KBM-7 (cell line): ENCODE measurements at places on chromosomes 13 and 19.

GRCh38 chr13:85659493-85659892 lies 139.7 kb downstream of the SLITRK6 start:
- DNase-seq: no peak

GRCh38 chr13:37457612-37458011 lies 141.0 kb downstream of the POSTN start:
- DNase-seq: no peak

DNA sequence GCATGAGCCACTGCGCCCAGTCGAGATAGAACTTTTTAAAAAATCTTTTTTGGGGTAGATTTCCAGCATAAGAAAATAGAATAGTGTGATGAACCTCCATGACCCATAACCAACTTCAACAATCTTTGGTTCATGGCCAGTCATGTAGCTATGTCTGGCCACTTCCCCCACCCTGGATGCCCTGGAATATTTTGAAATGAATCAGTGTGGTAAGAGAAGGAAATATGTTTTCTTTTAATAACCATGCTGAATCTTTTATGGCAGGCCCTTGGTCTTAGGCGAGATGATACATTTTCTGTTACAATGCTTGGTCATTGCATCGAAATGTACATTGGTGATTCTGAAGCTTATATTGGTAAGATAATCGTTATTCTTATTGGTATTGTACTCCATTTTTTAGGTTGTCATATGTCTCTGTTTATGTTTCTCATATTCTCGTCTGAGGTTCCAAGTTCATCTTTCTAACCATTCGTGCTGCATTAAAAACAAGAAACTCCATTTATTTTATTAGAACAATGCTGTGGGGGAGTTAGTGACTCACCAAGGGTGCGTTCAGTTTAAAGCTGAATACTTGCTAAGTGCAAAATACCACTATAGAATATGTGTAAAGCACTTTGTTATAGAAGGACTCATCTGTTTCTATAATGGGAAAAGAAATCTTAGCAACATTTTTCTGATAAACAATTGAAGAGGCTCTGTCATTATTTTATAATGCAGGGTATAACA lies 16.4 kb upstream of the UPF3A start:
- no peak for DNase-seq

- DNase-seq: no peak
Measured at GRCh38 chr13:61214551-61214950, 201.1 kb downstream of the PCDH20 start.

GRCh38 chr13:72677431-72677830 lies 50.0 kb downstream of the MZT1 start:
- no peak for DNase-seq

- no peak for DNase-seq
Measured at GRCh38 chr13:73450583-73450982, 391.8 kb downstream of the KLF5 start.

DNA sequence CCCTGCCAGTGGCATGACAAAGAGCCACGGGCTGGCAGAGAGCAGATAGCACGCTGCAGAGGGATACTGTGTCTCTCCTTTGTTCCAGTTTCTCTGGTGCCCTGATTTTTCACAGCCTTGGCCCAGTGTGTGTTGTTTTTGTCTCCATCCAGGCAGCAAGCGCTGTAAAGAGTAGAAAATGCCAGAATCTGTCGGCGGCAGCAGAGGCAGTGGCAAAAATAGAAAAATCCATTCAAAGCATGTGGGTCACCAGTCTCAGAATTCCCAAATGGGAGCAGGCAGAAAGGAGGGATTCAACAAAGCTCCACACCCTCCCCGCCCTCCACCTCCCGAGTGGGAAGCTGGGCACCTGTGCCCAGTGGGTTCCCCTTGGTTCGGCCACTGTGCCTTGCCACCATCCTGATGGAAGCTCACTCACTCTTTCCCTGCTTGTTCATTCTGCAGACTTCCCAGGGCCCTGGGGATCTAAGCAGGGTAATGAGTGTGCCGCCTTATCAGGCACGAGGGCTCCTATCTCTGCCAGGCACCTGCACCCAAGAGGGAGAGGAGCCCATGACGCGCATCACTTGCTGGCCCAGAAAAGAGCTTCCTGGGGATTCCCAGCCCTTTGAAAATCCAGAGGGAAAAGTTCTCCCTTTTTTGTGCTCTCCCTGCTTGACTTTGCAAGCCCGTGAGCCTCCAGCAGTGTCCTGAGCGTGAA lies 416.9 kb downstream of the IRS2 start:
- no peak for DNase-seq

GRCh38 chr19:17219286-17219685 lies 4.1 kb downstream of the USE1 start:
- no peak for DNase-seq

DNA sequence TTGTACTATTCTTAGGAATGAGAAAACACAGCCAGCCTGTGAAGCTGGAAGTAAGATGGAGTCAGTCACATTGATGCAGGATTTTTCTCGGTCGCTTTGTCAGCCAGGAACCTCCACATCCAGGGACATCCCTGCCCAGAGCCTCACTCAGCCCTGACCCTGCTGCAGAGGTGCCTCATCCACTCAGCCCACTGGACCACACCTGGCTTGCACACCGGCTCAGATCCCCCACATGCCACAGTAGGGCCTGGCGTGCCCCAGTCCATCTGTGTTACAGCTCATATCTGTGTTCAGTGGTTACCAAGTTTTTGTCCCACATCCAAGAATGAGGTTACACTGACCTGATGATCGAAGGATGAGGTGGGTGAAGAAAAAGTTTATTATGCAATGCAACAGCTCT lies 1315.4 kb downstream of the SLITRK1 start:
- DNase-seq: no peak

DNA sequence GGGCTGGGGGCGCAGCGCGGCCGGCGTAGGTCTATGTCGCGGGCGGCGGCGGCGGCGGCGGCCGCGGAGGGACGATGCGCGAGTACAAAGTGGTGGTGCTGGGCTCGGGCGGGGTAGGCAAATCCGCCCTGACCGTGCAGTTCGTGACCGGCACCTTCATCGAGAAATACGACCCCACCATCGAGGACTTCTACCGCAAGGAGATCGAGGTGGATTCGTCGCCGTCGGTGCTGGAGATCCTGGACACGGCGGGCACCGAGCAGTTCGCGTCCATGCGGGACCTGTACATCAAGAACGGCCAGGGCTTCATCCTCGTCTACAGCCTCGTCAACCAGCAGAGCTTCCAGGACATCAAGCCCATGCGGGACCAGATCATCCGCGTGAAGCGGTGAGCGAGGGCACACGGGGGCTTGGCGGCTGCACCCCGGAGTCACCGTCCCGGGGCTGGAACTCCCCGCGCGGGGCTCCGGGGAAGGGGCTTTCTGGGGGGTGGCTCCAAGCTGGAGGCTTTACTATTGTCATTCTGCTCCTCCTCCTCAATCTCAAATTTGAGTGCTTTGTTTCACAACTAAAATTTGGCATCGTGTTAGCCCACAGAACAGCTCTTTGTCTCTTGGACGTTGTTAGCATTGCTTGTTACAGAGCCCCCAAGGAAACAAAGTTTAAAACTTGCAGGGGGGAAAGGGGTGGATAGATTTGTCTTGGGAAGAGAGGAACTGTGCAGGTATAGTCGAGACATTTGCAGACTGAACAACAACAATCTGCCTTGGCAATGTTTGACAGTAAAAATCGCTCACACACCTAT lies 630 bp downstream of the RAP2A start:
- DNase-seq: peak; percentile 50

GRCh38 chr19:57099199-57099661 lies 20.6 kb upstream of the USP29 start:
- peak; percentile 27 for DNase-seq

- DNase-seq: no peak
Measured at GRCh38 chr13:101035119-101035620, 360.6 kb upstream of the TMTC4 start.

- DNase-seq: no peak
Measured at GRCh38 chr13:113789167-113789566, 30.1 kb downstream of the TMEM255B start.

DNA sequence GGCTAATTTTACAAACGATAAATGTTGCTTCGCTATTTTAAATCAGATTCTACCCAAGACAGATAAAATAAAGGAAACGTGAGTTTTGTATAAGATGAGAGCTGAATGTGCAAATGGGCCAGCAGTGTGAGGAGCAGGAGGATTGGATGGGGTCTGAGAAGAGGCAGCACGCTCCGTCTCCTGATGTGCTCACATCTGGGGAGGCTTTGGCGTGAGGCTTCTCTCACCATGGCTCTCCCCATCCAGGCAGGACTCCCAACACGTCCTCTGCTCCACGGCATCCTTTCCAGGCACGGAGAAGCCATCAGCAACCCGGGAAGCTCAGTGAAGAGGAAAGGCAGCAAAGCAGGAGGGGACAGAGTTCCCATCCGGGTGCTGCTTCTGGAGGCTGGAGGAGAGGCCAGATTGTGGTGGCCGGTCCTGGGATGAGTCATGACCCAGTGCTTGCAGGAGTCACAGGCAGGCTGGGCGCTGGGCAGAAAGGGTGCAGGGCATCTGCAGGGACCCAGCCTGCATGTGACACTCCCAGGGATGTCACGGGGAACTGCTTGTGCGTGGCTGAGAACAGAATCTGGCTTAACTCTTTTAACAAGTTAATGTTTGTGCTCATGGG lies 47.5 kb downstream of the ZNF536 start:
- DNase-seq: no peak

- no peak for DNase-seq
Measured at GRCh38 chr13:80070024-80070703, 270.8 kb downstream of the SPRY2 start.

DNA sequence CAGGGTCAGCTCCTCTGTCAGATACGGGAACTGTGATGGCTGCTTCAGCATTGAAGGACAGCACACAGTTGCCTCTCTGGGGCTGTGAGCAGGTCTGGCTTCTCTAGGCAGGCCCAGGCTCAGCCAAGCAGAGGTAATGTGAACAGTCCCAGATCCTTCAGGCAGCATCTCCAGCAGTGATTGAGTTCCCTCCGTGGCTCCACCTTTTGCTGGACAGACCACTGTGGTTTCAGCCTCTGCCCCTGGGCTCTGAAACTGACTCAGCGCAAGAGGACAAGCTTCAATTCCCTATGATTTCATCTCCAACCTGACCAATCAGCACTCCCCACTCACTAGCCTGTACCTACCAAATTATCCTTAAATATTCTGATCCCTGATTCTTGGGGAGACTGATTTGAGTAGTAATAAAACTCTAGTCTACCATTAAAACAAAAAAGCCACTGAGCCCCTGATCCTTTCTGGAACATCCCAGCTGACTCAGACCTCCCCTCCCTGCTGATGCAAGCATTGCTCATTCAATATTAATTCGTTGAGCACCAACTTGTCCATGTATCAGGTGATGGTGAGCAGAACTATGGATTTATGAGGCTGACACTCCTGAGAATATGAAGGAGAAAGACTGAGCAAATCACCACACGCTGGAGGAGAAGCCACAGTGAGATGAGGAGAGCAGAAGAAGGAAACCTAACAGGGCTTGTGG lies 16.7 kb downstream of the GSX1 start:
- no peak for DNase-seq

GRCh38 chr13:38785490-38785889 lies 98.6 kb downstream of the FREM2 start:
- no peak for DNase-seq

GRCh38 chr19:48807590-48808308 lies 3.1 kb downstream of the BCAT2 start:
- DNase-seq: no peak

DNA sequence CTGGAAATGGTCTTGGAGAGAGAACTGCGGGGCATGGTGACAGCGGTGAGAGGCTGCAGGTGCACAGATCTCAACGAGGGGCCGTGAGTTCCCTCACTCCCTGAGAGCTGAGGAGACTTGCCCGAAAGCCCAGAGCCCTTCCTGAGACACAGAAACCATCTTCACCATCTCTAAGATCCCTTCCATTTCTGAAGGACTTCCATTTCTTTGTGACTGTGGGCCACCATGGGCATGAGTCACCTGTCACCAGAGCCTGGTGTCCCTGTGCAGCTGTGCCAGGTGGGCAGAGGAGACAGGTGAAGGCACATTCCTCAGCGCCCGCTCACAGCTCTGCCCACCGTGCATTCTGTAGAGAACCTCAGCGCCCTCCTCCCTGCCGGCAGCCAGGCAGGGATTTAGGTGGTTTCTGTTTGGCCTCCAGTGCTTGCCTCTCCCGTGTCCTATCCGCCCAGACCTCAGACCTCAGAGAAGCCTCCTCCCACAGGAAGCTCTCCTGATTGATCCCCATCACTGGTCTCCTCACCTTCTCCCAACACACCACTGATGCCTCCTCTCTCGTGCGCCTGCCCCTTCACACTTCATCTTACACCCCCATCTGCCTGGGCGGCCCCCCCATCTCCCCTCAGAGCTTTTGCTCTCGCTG lies 24.2 kb downstream of the SH3GL1 start:
- no peak for DNase-seq

DNA sequence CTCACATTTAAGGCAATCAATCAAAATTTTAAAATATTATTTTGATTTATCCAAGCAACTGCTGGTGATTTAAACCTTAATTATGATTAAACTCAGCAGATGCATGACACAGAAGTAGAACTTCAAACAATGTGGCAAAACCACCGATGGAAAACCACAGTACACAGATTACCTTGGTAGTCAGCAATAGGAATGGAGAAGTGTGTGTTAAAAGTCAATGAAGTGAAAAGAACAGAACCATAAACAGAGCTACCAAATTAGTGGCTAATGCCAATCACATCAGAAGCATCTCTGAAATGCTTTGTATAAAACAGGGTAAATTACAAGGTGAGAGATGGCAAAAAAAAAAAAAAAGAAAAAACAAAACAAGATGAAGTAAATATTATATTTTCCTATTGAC lies 31.2 kb downstream of the KATNAL1 start:
- DNase-seq: peak; percentile 19

DNA sequence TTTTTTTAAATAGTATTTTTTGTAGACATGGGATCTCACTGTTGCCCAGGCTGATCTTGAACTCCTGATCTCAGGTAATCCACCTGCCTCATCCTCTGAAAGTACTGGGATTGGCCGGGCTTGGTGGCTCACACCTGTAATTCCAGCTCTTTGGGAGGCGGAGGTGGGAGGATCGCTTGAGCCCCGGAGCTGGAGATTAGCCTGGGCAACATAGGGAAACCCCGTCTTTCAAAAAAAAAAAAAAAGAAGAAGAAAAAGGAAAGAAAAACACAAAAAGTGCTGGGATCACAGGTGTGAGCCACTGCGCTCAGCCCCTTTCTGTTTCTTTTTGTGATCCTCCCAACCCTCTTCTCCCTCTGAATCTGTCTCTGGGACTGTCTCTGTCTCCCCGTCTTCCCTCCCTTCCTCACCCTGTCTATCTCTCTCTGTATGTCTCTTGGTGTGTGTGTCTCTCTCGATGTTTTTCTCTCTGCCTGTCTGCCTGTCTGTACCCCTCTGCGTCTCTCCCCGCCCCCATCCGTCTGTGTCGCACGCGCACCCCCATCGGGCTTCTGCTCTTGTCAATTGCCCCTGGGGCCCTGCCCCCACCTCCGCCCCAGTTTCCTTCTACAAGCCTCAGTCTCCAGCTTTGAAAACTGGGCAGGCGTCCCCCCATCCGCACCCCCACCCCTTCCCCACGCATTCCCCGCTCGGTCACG lies 540 bp upstream of the ZFP36 start:
- DNase-seq: peak; percentile 67
